ENCODE measurements at places on chromosomes 12 and 14.

- DNase-seq = no peak
These were observed 4.8 kb downstream of the MEG3 start for GRCh38 chr14:100830681-100831080.

GRCh38 chr14:87824266-87824665 is 168.7 kb downstream of the GALC start:
- no peak for DNase-seq

DNA sequence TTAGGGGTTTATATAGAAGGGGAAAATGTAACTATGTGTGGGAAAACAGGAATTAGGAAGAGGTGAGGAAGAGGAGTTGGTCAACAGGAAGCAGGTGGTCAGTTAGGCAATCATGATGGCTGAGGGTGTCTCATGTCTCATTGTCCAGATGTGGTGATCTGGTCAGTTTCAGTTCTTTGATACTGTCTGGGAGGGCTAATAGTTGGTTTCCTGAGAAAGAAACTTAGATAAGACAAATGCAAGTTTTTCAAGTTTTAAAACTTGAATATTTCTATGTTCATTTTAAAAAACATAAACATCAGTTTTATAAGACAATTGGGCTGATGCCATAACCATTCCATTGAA is 1121.8 kb upstream of the USP15 start:
- no peak for DNase-seq

DNA sequence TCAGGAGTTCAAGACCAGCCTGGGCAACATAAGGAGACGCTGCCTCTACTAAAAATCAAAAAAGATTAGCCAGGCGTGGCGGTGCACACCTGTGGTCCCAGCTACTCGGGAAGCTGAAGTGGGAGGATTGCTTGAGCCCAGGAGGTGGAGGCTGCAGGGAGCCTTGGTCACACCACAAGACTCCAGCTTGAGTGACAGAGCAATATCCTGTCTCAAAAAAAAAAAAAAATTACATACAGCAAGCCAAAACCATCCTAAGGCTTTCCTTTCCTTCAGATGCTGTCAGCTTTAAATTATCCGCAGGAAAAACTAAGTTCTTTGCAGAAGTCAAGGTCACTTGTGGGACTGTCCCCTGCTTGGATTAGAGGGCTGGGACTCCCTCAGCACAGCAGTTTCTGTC is 1.3 kb downstream of the CS start:
- no peak for DNase-seq

- no peak for DNase-seq
These were observed 202.3 kb upstream of the IGF1 start for GRCh38 chr12:102682366-102683289.

- no peak for DNase-seq
These were observed 102.7 kb downstream of the TMEM30B start for GRCh38 chr14:61178226-61179060.

DNA sequence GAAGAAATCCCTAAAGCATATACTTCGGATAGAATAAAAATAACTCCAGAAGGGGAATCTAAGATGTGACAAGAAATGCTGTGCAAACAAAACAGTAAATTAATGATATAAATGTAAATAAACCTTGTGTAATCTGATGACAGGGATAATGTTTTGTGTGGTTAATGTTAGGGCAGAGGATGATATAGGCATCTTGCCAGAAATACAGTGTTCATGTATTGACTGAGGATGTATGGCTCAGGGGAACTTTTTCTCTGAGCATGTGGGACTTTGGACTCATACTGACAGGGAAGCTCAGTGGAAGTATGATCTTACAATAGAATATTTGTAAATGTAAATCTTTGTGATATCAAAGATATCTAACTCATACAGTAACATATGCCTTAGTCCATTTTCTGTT is 420.2 kb downstream of the TMTC2 start:
- no peak for DNase-seq

DNA sequence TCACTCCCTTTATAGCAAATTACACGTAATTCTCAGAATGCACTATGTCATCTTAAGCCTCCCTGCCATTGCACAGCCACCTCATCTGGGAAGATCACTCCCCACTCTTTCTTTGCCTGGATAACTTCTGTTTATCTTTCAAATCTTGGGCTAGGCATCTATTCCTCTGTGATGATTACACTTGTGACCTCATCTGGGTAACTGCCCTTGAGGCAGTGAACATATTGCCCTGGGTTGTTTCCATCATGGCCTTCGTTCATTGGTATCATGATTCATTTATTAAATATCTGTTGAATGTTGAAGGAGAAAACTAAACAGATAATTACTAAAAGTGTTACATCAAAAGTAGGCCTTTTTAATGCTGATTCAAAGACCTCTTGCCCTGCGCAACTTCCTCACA is 26.2 kb upstream of the PDE3A start:
- DNase-seq = no peak

All from dorsolateral prefrontal cortex (tissue), 122 donors.